ENCODE measurements at places on chromosomes 16 and 17.

- DNase-seq, result no peak
Observed at GRCh38 chr16:16118337-16118736, 105.0 kb downstream of the ABCC6 start.

DNA sequence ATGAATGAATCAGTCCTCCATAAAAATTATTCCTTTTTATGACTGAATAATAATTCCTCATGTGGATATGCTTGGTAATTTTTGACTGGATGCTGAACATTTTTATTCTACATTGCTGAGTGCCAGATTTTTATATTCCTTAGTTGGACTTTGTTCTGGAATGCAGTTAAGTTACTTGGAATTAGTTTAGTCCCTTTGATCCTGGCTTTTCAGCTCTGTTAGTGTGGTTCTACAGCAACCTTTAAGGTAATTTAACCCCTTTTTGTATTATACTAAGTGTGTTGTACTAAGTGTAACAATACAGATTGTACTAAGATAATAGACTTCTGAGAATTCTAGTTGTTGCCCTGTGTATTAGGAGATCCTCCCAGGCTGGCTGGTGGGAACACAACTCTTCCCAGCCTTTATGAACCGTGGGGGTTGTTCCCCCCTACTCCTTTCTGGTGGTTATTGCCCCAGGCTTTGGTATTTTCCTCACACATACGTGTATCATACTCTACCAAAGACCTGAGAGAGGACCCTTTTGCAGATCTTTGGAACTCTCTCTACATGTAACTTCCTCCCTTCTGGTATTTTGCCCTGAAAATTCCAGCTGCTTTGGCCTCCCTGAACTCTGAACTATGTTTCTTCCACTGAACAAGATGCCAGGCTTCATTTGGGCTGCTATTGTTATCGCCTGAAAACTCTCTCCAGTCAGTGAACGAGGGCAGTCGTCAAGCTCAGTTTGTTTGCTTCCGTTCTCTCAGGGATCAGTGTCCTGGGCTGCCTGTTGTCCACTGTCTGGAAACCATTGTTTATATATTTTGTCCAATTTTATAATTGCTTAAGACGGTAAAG is 30.5 kb downstream of the TANGO6 start:
- no peak for DNase-seq

GRCh38 chr17:74055508-74056160 is 147.8 kb upstream of the RPL38 start:
- no peak for DNase-seq

GRCh38 chr16:71460236-71460635 is 1.8 kb downstream of the ZNF23 start:
- DNase-seq, result no peak

DNA sequence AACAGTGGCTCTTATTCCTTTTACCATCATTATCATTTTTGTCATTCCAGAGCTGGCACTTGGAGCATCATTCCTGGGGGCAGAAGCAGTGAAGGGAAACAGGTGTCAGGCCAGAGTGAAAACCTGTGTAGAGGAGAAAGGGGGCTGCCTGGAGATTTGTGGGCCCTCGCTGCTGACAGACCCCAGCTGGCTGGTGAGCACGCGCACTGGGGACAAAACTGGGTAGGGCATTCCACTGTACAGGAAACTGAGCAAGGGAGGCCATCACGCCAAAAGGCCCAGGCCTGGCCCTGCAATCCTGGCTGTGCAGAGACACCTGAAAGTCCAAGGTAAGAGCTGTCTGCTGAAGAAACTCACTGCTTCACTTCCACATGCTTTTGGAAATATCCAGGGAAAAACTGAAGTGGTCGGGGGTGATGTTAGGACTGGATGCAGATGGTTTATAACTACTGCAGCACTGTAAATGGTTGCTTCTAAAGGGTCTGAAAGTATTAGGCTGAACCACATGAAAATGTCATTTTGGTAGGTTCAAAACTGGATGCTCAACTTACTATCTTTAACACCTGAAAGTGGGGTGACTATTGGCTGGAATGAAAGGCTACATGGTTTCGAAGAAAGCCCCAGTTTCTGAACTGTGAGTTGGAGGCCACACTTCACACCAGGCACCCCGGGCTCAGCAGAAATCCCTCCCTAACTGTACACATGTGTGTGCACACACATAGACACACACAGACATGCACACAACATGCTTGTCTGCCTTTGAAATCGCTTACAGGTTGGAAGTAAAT is 225.0 kb downstream of the C16orf78 start:
- no peak for DNase-seq

DNA sequence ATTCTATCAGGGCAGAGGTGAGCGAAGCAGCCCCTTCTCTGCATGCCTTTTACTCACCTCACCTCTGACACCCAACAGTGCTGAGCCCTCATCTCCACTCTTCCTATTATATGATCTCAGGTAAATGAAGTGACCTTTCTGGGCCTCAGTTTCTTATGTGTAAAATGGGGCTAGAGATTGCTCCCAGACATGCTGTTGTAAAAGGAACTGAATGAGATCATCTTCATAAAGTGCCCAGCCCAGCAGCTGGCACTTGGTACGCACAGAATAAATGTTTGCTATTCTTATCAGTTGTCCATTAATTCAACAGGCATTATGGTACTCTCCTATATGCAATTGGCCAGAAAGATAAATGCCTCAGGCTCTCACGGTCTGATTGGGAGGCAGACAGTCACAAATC is 4.5 kb upstream of the GALK1 start:
- DNase-seq, result no peak

GRCh38 chr16:69463876-69464275 is 39.5 kb downstream of the CYB5B start:
- no peak for DNase-seq

GRCh38 chr17:66714046-66715023 is 120.6 kb upstream of the CACNG5 start:
- no peak for DNase-seq

DNA sequence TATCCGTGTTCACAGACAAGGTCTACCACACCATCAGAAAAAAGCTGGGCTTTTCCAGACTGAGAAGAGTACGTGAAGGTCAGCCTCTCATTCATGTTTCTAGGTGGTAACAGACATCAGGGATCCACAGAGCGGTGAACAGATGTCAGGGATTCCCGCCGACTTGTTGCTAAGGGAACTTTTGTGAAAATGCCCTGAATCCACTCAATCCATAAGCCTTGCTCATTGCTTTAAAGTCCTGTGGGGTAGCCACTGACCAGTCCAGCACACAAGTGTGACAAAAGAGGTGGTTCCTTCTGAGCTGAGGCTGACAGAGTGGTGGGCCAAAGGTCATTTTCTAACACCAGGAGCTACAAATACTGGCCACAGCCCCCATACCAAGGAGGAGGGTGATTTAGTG is 5.9 kb downstream of the GAS7 start:
- DNase-seq, result no peak

DNA sequence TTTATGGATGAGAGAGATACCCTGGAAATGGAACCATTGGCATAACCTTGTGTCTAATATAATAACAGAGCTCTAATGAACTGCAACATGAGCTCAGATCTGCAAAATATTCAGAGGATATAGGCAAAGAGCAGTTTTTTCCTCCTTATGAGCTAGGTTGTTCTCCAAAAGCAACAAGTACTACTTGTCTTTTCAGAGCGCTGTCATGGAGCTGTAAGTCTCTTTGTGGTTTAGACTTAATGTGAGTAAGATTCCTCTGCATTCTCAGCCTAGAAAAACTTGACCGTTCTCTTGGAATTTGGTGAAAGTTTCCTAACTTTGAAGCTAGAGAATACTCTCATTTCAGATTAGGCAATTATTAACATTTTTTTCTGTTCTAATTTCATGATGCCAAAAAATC is 85.2 kb downstream of the FTO start:
- DNase-seq, result no peak

GRCh38 chr17:42547698-42548069 is 5.0 kb upstream of the HSD17B1 start:
- no peak for DNase-seq

DNA sequence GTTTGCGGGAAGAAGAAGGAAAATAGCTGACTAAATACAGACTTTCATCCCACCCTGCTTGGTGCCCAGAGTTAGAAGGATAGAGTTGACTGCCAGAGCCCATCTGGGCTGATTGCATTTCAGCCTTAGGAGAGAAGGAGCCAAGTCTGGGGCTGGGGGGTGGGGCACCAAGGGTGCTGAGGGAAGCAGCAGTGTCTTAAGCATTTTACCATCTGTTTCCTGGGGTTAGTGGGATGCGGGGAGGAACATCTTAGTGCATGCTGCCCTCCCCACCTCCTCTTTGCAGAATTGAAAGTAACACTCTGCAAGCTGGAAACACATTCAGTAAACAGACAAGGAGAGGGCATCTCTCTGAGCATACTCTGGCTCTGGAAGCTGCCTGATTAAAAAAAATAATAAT is 1.5 kb upstream of the ARL5C start:
- no peak for DNase-seq

DNA sequence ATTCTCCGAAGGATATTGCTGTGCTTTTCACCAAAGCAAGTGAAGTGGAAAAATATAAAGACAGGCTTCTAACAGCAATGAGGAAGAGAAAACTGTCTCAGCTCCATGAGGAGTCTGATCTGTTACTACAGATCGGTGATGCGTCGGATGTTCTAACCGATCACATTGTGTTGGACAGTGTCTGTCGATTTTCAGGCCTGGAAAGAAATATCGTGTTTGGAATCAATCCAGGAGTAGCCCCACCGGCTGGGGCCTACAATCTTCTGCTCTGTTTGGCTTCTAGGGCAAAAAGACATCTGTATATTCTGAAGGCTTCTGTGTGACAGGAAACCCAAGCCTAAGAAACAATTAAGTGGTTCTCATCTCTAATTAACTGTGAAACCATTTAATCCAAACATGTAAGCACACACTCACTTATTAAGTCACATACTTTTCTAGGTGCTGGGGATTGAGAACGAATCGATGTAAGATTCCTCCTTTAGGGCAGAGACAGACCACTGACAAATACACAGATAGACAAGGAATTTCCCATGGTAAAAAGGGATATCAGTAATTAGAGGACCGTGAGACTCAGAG is 22.8 kb downstream of the SLFN5 start:
- DNase-seq, result no peak

GRCh38 chr16:67504031-67505021 is 21.0 kb upstream of the AGRP start:
- DNase-seq, result no peak

DNA sequence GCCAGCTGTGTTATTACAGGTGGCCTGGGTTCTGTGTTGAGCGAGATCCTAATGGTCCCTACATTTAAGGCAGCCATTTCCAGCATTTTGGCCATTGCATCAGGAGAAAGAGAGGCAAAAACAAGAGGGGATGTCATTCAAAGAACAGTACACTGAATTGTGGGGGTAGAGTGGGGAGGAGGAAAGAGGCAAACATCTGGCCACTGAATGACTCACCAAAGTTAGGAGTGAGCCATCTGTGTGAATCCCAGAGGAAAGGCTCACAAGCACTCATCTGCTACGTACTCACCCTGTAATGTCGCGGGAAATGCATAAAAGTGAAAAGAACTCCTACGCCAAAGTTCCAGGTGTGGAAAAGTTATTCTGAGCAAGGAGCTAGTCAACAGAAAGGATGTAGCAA is 16.7 kb downstream of the KRABD2 start:
- DNase-seq, result no peak

- DNase-seq, result no peak
Observed at GRCh38 chr17:258906-259305, 77.5 kb upstream of the DOC2B start.

DNA sequence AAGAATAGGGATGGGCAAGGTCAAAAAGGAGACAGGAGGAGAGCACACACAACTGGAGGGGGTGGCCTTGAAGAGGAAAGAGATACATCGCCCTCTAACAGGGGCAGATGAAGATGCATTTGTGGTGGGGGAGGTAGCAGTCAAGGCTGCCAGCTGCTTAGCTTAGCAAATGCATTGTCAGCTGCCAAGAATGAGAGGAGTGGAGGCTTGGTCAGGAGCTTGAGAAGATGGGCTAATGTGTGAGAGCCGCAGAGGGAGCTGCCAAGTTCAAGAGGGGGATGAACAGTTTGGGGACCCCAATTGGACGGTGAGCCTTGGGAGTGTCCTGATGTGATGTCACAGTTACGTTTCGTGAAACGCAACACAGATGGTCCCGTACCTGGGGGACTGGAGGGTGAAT is 28.9 kb upstream of the GNA13 start:
- DNase-seq, result no peak

DNA sequence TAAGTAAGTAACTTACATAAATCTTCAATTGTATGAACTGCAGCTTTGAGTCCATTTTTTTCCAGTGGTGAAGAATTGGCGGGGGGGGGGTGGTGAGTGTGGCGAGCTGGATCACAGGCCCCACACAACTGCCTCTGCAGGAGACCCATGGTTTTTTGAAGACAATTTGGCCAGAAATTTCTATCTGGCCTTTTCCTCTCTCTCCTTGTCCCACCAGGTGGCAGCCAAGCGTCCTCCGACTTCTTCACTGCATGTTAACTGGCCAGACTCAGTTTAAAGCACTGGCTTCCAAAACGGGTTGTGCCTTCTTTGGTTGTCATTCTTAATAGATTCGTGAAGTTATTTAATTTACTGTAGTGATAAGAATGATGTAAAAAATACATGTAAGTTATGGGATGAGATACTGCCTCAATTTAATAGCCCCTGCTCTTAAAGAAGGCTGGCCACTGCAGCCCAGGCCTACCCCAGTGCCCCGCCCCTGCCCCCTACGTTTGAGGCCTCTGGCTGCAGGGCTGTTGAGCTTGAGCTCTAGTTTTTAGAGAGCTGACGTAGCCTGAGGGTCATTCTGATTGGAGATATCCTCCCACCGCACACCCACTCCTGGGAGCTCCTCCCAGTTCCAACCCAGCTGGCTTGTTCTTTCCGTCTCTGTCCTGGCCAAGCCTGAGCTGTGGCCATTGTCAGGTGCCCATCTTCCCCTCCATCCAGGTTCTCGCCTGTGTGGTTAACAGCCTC is 36.4 kb downstream of the AKAP1 start:
- no peak for DNase-seq

DNA sequence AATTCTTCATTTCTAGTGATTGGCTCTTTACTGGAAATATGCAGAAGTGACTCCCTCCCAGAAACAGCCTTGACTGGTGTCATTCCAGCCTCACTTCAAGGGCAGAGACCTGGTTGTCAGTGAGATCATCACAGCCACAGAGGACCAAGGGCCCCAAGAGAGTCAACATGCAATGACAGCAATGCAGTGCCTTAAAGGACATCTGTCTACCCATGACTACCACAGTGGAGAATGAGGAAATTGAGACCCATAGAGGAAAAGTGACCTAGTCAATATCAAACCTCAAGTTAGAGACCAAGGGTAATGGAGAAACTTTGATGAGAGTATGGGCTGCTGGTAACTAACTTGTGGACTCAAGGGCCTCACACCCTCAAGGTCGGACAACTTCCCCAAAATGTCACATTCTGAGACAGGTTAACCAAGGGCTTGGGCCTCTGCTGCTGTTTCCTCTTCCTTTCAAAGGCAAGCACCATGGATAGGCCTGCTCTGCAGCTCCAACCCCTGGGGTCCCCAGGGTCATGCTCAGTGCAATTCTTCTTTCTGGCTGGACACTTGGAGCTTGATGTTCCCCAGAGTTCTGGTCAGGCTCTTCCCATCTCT is 11.3 kb downstream of the NOG start:
- DNase-seq, result no peak

Measured in cerebellar nuclear complex (tissue), 1 donor.